ENCODE measurements at places on chromosomes 3 and 15.

- DNase-seq = peak; percentile 62
Observed at GRCh38 chr15:40323239-40323952, at the start of gene INAFM2. Gene INAFM2, plus strand, starts transcription at chr15:40323692. Its CDS starts 364 bp downstream, at chr15:40324056.

DNA sequence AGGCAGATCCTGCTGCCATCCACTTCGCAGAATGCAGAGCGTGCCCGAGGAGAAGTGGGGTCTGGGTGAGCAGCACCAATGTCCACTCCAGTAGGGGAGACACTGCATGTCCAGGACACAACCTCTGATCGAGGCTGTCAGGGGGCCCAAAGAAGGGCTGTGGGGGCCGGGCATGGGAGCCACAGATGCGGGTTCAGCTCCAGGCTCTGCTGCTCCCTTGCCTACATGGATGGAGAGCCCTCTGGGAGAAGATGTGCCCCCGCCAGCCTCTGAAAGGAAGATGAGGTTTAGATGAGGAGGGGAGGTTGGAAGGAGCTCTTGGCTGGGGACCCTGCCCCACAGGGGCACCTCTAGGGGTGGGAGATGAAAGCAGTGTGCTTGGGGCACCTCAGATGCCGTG, 75.4 kb downstream of the KLF13 start:
- DNase-seq = no peak

DNA sequence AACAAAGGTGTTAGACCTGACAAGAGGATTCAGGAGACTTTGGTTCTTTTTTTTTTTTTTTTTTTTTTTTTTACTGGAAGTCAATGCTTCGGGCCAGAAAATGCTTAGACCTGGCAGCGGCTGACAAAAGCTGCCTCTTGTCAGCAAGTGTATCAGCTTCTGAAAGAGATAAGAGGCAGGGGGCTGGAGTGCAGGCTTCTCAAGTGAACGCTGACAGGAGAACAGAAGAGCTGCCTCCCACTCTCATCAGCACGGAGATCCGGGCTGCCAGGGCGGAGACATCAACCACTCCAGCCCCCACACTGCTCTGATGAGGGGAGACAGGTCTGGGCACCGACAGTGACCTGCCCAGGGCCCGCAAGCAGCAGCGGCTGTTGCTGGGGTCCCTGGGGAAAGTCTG, 9.4 kb upstream of the SCN5A start:
- no peak for DNase-seq

DNA sequence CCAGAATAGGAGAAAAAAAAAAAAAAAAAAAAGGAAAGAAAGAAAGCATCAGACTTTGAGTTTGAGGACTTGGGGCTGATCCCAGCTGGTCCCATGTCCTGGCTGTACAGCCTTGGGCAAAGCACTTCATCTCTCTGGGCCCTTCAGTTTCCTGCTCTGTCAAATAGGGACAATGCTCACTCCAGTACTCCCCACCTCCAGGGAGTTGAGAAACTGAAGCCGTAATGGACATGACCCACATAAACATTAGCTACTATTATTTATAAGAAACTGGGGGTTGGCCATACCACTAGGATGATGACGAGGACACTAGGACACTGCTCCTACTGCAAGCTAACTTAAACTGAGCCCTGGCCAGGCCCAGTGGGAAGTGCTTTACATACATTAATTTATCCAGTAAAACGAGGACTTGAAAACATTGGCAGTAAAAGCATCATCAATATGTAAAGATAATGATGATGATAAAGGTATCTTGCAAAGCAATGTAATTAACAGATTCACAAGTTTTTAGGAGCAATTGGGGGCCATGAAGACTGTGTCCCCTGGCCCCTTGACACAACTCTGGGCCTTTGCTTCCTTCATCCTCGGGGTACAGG, 22.9 kb upstream of the SMAD6 start:
- no peak for DNase-seq

DNA sequence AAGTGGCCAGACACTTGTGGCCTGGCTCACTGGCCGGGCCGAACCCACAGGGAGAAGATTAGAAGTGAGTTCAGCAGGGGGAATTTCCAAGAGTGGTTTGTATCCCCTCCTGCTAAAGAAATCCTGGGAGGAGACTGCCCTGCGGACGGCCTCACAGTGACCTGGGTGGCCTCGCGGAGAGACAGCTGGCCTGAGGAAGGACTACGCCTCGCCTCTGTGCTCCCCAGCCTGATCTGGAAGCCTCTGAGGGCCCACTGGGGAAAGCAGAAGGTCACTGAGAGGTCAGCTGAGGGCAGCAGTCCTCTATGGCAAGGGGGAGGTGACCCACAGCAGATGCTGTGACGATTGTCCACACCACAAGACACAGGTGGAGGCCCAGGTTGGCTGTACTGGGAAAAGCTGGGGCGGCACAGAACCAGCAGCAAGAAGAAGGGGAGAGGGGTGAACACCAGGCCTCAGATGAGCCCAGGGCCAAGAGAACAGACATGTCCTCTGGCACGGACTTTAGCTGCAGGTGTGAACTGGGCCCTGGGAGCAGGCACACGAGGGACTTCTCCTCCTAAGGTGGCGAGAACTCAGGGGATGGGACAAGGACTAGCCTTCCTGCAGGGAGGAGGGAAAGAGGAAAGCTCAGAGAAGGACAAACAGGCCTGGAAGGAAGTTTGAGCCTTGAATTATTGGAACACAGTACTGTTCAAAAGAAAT, 37.2 kb upstream of the DLG1 start:
- DNase-seq = no peak

DNA sequence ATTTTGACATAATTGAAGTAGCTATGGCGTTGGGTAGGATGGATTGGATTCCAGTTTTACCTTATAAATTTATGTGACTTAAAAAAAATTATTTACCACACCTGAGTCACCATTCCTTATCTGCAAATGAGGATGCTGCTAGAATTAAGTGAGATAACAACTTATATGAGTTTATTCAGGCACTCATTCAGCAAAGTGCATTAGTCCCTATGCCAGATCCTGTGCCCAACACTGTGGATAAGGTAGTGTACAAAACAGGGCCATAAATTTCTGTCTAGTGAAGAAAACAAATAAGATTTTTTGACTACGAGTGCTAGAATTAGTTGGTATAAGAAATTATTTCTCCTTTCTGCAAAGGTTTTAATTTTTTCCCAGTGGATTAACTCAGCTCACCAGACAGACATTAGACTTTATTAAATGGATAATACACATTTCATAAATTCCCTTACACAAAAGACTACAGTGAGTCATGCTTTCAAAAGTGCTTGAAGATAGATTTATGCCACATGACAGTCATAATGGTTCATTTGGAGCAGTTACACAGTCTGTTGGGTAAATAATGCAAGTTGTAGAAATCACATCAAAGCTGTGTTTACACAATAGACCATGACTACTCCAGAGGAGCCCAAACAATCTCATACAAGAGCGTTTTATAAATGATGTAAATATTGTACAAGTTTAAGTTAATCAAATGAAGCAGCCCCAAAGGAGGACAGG, 129.9 kb upstream of the TGFBR2 start:
- no peak for DNase-seq

GRCh38 chr3:59446775-59447465, 397.1 kb upstream of the CFAP20DC start:
- no peak for DNase-seq

DNA sequence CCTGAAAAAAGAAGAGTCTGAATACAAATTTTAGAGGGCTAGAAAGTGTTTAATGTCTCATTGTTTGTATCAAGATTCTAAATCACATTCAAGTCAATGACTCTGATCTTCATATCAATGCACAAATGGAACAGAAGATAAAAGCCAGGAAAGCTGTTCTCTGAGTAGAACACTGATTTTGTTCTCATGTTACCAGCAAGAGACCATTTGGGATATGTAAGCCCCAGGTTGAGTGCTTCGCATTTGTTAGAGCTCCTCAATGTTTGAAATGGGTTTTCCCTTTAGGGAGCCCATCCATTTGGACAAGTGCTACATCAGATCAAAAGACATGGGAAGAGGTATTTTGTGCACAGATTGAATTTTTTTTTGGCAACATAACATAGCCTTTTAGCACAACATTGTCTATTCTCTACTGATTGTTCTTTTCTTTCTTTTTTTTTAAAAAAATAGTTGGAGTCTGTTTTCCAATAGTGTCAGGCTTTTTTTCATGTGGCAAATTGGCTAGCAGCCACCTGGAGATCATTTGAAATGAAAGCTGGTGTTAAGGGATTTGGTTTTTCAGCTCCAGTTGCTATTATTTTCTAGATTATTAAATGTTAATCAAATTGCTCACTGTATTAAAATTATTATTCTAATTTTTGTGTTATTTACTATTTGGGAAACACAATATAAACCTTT, 74.5 kb upstream of the ZPLD1 start:
- DNase-seq = no peak

- no peak for DNase-seq
Observed at GRCh38 chr3:14016900-14017475, 107.7 kb downstream of the CHCHD4 start.

DNA sequence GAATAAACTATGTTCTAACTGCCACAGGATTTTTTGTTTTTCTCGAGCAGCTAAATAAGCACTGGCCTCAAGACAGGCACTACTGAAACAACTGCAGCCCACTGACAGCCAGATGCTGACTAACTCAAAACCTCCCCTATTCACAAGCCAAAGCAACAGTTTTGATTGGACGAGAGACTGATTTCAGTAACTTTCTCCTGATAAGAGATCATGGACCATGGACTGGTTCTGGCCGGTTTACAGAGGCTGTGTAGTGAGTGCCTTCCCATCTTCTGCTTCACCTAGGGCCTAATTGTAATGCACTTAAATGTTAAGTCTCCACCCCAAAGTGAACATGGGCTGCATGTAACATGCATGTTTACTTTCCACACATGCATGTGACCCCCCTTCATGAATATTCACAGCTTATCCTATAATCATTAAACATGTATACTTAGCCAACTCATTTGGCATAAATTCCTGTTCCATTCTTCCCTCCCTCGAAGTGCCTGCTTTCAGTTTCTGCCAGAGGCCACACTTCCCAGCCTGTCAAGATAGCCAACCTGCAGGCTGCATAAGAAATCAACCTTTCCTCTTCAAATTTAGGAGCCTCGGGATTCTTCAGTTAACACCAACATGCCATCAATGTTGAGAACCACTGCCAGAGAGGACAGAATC, 108.2 kb downstream of the ULK4 start:
- DNase-seq = no peak

GRCh38 chr3:32912046-32912445, 39.4 kb upstream of the CCR4 start:
- DNase-seq = no peak

GRCh38 chr15:45417303-45417950, 39.1 kb upstream of the GATM start:
- no peak for DNase-seq

DNA sequence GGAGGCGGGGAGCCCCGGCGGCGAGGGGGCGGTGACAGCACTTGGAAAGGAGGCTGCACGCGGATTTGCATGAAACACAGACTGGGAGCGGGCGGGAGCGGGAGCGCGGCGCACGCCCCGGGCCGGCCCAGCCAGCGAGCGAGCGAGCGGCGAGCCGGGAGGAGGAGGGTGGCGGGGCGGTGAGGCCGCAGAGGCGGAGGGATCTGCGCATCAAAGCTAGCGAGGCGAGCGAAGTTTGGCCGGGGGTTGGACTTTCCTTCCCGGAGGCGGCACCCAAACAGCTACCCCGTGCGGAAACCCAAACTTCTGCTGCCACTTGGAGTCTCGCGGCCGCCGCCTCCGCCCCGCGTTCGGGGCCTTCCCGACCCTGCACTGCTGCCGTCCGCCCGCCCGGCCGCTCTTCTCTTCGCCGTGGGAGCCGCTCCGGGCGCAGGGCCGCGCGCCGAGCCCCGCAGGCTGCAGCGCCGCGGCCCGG, at the start of gene SMAD3:
Gene SMAD3 (plus strand): TSS at position 72 of the 475 bp plus-strand sequence. CDS start 553 bp downstream, outside the sequence.
- DNase-seq = peak; percentile 66

DNA sequence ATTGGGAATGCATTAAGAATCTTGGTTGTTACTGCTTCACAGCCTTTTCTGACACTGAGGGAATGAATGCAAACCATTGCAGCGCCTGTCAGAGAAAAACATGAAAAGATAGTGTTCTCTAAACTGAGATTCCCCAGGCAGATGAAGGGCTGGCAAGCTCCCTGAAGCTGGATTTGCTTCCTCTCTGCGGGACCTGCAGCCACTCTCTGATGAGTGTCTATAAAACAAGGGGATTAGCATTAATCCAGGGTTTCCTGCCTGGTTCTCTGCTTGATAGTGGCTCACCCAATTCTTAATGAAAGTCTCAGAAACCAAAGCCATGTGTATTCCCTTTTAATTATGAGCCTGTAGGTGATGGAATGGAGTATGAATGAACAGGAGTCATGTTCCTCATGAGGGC, 344.3 kb upstream of the UMPS start:
- DNase-seq = no peak

DNA sequence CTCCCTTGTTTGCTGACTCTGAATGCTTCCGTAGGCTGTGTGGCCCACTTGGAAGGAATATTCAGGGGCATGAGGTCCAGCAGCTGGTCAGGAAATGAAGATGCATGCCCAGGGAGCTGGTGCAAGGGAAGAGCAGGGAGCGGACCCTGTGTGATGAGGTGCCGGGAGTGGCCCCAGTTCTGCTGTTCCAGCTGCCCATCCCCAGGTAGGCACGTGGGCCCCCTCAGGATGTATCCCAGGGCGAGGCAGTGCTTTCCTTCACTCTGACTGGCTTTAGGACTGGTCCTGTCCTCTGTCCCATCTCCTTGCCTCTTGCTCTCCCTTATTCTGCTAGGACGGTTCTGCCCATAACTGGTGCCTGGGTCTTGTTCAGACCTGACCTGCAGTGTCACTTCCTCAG, 1.1 kb upstream of the FAM3D start:
- DNase-seq = no peak

DNA sequence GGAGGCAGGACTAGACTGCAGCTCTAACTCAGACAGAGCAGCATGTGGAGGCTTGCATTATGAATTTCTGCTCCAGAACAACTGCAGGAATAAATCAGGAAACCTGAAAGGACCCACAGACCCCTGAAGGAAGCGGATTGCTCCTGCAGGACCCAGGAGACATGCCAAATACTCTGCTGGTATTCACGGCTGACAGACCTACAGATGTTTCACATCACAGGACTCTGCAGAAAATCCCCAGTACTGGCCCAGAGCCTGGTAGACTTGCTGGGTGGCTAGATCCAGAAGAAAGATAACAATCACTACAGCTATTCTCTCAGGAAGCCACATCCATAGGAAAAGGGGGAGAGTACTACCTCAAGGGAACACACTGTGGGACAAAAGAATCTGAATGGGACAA, 942.1 kb downstream of the AGBL1 start:
- DNase-seq = no peak

GRCh38 chr3:109411547-109411946, 74.2 kb upstream of the DPPA4 start:
- DNase-seq = no peak

- DNase-seq = no peak
Observed at GRCh38 chr3:41698898-41699297, 263.0 kb downstream of the ULK4 start.

GRCh38 chr3:108524537-108524936, 14.1 kb upstream of the MYH15 start:
- no peak for DNase-seq

GRCh38 chr3:19399356-19399755, 251.0 kb downstream of the KCNH8 start:
- DNase-seq = no peak

Data from BJ (cell line).